ENCODE measurements at places on chromosomes 13 and 19. TPM values are rescaled to one million over a fixed set of nuclear protein-coding genes. Genes with fewer than 3 reads are reported as not detected.

DNA sequence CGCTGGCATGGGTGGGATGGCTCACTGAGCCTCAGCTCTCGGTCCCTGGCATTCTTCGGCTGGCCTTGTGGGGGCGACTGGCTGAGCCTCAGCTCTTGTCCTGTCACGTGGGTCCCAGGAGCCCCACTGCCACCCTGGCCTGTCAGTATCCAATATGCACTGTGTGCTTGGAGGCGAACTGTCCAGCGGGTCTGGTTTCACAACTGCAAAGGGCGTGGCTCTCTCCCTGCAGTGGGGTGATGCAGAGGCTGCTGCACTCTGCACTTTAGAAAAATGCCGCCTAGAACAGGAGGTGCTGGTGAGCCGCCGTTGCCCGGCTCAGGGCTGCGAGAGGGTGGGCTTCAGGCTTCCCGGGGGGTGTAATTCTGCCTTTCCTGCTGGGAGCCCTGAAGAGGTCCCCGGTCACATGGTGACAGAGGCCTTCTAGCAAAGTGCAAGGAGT lies 17.0 kb upstream of the TMEM255B start:
- DNase-seq, result no peak

- no peak for DNase-seq
These were observed 359.2 kb downstream of the KCTD12 start for GRCh38 chr13:76527041-76527440.

- DNase-seq, result no peak
These were observed 142.2 kb downstream of the KCTD15 start for GRCh38 chr19:33938821-33939220.

DNA sequence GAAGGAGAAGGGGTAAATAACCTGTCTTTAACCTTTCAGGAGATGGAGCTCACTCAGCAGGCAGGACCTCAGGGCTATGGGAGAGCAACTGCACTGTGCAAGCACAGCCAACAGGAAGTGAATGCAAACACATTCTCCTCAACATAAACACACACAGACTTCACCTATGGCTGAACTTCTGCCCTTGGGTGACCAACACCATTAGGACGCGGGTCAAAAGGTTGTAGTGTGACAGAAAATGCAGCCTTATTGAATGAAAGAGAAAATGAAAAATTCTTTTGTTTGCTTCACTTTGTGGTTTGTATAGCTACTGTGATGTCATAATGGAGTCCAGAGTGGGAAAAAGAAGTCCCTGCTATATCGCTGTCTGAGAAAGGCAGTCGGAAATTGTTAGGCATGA lies 323.0 kb downstream of the NDFIP2 start:
- DNase-seq, result no peak

- DNase-seq, result no peak
These were observed 542.6 kb upstream of the SPRY2 start for GRCh38 chr13:80883545-80883944.

- no peak for DNase-seq
These were observed 58.5 kb downstream of the CEBPG start for GRCh38 chr19:33432015-33432414.

Gene LRRC4B
- polyA plus RNA-seq, result 0.04 TPM

DNA sequence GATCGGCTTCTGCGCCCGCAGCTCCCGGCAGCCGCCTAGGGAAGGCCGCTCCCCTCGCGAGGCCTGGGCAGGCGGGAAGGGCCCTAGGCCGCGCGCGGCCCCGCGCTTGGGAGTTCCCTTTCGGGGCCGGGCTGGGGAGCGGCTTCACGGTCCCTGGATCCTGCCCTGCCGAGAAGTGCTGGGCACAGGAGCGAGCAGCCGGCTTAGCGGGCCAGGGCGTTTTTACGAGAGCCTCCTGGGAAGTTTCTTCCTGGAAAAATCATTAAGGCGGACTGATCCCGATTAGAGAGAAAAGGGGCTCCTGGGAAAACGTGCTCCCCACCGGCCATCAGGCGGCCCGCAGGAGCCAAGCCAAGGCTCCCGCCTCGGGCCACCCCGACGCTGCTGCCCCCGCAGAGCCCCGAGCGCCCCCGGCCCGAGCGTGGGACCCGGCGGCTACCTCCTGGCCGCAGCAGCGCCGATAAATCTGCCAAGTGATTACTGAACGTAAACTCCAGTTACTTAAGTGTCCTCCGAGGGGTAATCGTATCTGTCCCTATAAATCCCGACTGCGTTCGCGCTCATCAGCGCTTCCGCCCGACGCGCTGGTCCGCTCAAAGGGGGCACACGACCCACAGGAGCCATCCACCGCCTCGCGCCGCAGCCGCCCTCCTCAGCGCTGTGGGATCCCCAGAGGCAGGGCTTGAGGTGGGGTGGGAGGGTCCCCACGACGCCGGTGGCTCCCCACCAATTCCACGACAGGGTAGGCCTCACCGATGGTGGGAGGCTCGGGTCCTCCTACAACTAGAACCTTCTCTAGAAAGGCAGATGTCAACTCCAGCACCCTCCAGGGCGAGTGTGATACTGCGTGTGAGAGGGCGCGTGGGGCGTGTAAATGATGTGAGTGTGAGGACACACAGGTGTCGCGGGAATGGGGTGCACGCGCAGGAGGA lies 2.8 kb downstream of the ZIC5 start:
- no peak for DNase-seq

DNA sequence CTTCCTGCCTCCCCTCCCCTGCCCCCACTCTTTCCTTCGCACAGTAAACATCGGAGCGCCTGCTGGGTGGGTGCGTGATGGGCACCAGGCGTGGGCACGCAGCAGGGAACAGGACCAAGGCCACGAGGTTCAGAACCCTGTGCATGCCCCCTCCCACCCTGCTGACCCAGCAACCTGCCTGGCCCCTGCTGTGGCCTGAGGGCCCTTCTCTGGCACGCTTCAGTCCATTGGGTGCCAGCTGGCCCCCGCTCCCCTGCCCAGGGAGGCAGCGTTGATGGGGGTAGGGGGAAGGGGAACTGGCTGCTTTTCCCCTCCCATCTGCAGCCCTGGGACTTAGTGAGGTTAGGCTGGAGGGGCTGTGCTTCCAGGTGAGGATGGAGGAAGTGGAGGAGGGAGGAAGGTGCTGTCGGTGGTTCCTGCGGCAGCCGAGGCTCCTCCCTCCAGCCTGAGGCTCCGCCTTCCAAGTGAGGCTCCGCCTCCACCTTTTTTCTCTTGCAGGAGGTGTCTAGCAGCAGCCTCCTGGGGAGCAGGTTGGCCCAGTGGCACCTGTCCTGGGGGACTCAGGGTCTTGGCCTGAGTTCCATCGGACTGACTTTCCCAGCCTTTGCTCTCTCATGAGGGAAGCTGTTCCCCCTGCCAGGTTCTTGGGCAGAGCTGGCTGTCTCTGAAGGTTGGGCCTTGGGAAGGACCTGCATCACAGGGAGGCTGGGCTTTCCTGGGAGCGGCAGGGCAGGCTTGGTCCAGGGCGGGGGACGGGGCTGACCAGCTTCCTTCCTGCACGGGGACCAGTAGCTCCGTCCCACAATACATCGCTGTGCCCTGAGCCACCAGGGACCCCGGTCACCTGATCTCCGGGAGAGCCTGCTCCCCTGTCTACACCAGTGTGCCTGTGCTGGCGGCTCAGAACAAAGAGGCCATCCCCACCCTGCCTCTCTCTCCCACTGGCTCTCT lies 7.3 kb downstream of the PIAS4 start:
- DNase-seq, result no peak

Gene GNG8
- polyA plus RNA-seq, result not detected
